ENCODE measurements at places on chromosomes 5 and 9.

DNA sequence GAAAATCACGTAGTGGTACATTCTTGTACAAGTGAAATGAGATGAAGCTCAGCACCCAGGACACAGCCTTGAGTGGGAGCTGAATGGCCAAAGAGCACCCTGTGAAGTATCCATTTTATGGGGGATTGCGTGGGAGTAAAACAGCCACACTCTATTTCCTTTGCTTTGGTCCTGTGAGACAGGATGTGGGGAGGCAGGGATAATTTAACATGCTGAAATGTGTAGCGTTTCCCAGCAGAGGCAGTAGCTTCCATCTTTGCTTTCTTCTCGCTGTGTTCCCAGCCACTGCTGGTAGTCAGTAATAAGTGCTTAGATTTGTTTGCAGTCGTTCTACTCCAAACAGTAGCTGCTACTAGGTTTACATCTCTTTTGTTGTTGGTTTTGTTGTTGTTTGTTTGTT is 4.4 kb downstream of the IL31RA start:
- no peak for DNase-seq

DNA sequence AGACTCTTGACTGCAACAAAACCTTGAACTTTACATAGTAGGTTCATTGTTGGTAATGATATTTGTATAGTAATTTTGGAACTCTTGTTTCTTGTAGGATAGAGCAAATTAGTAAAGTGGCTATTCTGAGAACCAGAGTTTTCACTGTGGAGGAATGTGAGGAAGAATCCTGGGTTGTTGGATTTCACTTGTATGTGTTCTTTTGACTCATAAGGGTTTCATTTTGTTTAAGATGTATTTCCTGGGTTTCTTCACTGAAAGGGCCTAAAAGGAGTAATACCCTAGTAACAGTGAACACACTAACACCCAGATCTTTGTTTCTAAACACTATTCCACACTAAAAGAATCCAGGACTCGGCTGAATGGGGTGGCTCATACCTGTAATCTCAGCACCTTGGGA is 20.1 kb downstream of the TTC1 start:
- no peak for DNase-seq

- DNase-seq = no peak
Measured at GRCh38 chr9:126204197-126204596, 122.4 kb upstream of the MVB12B start.

DNA sequence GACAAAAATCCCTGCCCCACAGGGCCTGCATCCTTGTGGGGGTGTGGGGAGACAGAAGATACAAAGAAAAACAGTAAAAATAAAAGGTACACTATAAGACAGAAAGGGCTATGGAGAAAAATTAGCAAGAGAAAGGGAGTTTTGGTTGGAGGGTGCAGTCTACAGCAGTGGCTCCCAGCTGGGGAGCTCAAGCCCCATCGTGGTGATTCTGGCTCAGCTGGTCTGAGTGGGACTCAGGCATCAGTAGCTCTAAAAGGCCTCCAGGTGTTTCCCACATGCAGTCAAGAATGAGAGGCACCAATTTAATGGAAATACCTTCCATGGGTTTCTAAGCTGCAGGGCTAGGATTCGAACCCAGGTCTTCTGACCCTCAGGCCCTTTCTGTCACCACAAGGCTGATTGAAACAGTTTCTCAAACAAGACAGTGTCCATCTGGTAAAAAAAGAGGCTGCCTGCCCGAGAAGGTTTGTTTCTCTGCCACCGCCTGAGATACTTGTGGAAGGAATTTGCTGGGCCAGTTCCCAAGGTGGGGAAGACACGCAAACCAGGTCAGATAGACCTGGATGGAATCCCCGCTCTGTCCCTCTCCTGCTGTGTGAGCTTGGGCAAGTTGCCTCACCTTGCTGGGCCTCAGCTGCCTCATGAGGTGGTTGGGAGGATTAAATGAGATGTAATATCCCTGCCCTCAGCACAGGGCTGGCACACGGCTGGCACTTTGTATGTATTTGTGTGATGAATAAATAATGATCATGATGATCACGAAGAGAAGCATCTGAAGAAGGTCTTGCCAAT is 43.1 kb downstream of the COL27A1 start:
- DNase-seq = no peak

DNA sequence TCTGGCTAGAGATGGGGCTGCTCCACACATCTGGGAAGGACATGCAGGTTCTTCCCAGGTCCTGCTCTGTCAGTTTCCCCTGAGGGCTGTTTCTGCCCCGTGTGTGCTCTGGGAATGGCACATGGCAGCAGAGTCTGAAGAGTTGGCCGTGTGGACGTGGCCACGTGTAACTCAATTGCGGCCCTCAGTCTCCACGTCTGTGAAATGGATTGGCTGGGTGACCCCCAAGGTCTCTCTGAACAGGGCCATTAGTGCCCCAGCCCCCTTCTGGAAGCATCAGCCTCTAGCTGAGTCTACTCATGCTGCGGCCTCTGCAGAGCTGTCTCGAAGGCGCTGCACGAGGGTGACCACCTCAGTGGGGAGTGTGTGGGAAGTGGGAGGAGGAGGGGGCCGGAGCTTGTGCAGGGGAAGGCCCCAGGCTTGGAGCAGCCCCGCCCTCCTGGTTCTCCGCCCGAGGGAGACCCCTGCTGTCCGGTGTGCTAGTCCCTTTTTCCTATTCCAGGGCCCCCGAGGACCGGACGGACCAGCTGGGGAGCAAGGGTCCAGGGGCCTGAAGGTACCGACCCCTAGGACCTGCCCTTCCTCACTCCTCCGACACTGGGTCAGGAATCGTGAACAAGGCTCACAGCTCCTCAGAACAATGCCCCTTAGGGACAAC is 58.9 kb upstream of the ORM1 start:
- DNase-seq = no peak

Data from activated CD4-positive, alpha-beta T cell treated with anti-CD3 and anti-CD28 coated beads for 24 hours (primary cell).